ENCODE measurements at places on chromosomes 3 and 15.
A peak's percentile ranks its signal among the peaks of the same experiment; 100 is the strongest.

GRCh38 chr3:67781218-67781617 lies 126.8 kb upstream of the SUCLG2 start:
- no peak for DNase-seq

- no peak for DNase-seq
These were observed 23.6 kb upstream of the RAB7A start for GRCh38 chr3:128702391-128702790.

GRCh38 chr15:73926219-73927002 lies at the start of gene LOXL1:
TSS of gene LOXL1 (plus strand) at chr15:73926462. CDS start at chr15:73926784, 322 bp downstream.
- peak; percentile 92 for DNase-seq

DNA sequence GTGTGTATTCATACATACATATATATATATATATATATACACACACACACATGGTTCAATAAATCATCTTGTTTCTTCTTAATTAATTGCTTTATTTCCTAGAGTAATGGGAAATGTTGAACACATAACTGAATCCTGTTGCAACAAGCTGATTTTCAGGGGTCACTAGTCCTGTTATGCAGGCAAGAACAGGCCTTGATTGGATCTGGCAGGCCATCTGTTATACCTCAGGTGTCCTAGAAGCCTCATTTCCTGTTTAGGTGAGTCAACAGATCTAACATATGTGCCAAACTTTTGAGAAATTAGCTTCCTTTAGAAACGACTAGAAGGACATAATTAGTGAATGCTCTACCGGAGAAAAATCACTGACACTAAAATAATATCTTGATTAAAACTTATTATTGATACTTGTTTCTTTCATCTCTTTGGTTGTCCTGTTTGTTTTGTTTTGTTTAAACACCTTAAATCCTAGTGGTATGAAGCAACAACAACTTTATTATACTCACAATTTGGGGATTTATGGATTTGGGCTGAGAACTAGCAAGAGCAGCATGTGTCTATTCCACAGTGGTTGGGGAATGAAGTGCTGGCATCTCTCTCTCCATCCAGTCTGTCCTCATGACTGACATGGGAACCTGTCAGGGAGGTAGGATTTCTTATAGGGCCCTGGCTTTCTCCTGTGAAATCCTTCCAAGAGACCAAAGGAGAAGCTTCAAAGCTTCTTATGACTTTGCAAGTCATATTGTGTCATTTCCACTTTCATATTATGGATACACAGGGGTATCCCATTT lies 552.6 kb downstream of the NSUN3 start:
- no peak for DNase-seq

DNA sequence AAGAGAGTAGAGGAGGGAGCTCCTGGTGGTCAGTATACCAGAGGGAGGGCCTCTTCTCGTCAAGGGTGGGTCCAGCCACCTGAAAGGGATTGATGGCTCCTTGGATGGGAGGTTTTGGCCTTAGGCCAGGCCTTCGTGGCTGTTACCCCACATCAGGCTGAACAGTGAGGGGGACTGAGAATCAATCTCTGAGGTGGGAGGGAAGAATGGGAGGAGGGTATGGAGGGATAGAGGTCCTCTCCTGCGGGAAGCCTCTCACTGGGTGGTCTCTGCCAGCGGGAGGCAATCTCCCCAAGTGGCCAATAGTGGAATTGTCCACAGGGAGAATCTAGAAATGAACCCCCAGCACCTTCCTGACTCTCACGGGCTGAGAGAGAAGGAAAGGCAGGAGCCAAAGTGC lies 53.5 kb downstream of the BSN start:
- no peak for DNase-seq

- DNase-seq, result peak; percentile 34
These were observed 1043.8 kb downstream of the OTOL1 start for GRCh38 chr3:162540421-162540820.

- DNase-seq, result no peak
These were observed 50.9 kb upstream of the MRPL3 start for GRCh38 chr3:131553495-131554247.

DNA sequence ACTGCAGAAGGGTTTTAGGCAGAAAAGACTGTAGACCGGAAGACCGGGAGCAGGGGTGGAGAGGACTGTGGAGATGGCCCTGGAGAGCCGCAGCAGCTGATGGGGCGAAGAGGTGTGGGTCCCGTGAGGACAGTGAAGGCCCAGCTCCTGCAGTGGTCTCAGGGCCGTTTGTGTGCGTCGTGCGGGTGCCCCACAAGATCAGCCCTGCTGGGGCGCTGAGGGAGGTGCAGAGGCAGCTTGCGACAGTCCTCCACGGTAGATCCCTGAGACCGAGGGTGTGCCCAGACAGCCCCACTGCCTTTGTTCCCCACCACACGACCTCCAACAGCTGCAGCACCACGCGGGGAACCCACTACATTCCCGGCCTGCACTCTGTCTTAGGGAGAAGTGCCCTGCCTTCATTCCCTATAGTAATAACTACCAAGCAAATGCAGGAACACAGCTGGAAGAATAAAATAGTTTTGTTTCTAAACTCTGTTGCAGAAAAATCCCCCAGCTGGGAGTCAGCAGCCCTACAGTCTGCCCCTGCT lies 19.0 kb upstream of the CRABP1 start:
- DNase-seq, result no peak

DNA sequence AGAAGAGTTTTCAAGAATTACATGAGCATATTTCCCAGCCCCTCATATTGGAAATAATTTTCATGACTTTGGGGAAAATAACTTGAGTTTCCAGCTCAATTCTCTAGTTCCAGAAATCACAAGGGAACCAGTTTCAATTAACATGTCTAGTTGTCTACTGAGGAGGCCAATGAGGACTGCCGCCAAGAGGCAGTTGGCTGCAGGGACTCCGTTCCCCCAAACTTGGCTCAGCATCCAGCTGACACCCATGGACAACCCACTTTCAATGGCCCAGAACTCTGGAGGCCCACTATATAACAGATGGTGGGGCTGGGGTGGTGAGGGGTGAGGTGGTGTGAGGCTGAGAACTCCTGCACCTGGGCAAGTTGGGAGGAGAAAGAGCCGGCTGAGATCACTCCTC lies 86.5 kb upstream of the TNFAIP8L3 start:
- DNase-seq, result no peak

DNA sequence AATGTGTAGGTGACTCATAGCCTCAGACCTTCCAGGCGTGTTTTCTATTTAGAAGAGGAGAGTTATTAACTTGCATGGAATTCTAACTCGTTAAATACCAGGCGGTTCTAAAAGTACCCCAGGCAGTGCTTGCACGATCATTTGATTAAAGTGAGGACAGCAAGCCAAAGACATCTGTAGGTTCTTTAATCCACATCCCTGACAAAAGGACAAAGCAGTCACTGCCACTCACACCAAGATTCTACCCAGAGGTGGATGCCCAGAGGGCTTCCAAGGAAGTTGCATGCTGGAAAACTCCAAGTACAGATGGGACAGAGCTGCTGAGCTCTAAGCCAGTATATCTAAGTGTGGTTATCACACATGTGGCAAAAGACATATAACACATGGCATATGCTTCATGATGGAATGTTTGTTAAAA lies 372.1 kb downstream of the ROBO2 start:
- DNase-seq, result peak; percentile 66

GRCh38 chr3:132638706-132639105 lies 20.9 kb downstream of the ACAD11 start:
- DNase-seq, result no peak

DNA sequence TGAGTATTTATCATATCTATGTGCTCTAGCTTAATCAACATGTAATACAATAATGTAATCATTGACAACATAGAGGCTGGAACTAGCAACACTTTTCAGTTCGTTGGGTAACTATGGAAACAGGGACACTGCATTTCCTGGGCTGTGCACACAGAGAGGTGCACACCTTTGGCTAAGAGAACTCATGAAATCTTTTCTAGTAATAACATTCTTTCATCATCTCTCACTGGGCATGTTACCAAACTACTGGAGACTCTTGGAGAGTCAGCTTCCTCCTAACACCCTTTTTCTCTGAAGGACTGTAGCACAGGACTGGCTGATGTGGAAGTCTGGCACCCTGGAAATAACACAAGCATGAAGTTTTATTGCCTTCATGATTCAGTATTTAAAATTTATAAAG lies 135.6 kb downstream of the KCNMB2 start:
- DNase-seq, result peak; percentile 46

DNA sequence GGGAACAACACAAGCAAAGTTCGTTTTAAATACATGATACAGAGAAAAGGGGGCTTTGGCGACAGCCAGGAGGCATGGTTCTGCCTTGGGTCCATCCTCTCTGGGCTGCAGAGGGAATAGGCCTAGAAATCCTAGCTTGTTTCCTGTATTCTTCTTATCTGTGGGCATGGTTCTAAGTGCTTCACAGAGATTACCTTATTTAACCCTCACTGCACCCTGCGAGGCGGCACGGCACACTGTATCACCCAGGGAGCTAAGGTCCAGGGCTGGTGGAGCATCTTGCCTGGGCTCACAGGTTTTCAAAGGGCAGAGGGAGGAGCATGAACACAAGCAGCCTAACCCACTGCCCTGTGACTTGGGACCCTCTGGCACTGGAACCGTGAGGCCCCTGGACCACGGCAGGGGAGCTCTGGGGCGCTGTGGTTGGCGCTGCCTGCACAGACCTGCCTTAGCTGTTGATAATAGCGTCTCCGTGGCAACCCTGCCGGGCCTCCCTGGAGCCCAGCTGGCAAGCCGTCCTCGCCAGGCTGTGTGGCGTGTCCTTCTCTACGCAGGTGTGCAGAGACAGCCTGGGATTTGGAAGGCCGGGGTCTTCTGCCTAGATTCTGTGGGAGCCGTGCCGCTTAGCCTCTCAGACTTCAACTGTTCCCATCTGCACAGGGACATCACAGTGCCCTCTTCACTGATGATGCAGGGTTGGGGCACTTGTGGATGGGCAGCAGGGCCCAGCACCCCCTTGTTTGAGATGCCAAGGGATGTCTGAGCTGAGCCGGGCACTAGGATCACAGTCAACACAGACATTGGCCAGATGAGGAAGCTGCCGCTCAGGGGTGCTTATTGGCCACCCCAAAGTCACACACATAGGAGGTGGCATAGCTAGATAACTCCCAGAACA lies 154.6 kb upstream of the TLE3 start:
- no peak for DNase-seq

GRCh38 chr3:160150525-160150924 lies 74.7 kb upstream of the C3orf80 start:
- DNase-seq, result peak; percentile 57

- no peak for DNase-seq
These were observed 13.2 kb downstream of the NR1I2 start for GRCh38 chr3:119794971-119795612.

Data from AG10803 (cell line).